ENCODE measurements at places on chromosomes 13 and 19. TPM values are rescaled to one million over a fixed set of nuclear protein-coding genes. Genes with fewer than 3 reads are reported as not detected.

GRCh38 chr13:114143806-114144605 lies 11.6 kb upstream of the RASA3 start:
- peak; percentile 72 for DNase-seq
- no peaks in the 10 kb centered on the region for H3K27me3 ChIP-seq
- no peak overlapping the region for H3K27ac ChIP-seq
- peaks cover 2% of the 10 kb centered on the region for H3K36me3 ChIP-seq

GRCh38 chr13:49319551-49319950 lies 71.8 kb downstream of the CDADC1 start:
- no peak overlapping the region for H3K4me3 ChIP-seq
- no peak overlapping the region for H3K27ac ChIP-seq
- peaks cover 12% of the 10 kb centered on the region for H3K4me1 ChIP-seq

GRCh38 chr19:35013041-35013819 lies 13.1 kb downstream of the GRAMD1A start:
- DNase-seq, result peak; percentile 85
- peaks cover 4% of the 10 kb centered on the region for H3K36me3 ChIP-seq
- H3K4me3 ChIP-seq, result peak overlapping the region; percentile 86
- no peaks in the 10 kb centered on the region for H3K27me3 ChIP-seq
- peaks cover 38% of the 10 kb centered on the region for H3K4me1 ChIP-seq

GRCh38 chr19:3499738-3500428 lies 591 bp downstream of the DOHH start:
- peak overlapping the region; percentile 97 for H3K27ac ChIP-seq
- peak overlapping the region; percentile 97 for H3K4me3 ChIP-seq
- peaks cover 28% of the 10 kb centered on the region for H3K4me1 ChIP-seq

GRCh38 chr13:48505597-48506091 lies 27.2 kb downstream of the RCBTB2 start:
- peak; percentile 56 for DNase-seq
- H3K27ac ChIP-seq, result peak overlapping the region; percentile 94
- peaks cover 33% of the 10 kb centered on the region for H3K4me1 ChIP-seq

DNA sequence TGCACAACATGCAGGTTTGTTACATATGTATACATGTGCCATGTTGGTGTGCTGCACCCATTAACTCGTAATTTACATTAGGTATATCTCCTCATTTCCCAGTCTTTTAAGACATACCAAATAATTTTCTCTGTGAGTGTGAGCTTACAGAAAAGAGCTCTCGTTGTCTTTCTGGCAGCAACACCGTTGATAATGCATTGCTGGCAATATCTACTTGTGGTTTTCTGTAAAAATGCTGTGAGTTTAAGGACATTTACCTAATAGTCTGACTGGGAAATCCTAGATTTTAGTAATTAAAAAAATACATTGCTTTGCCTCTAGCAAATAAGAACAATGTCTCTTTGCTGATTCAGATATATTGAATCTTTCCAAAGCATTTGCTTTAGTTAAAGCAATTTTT lies 8.4 kb downstream of the IGFL3 start:
- H3K27ac ChIP-seq, result no peak overlapping the region
- H3K4me3 ChIP-seq, result no peak overlapping the region
- no peaks in the 10 kb centered on the region for H3K4me1 ChIP-seq
- DNase-seq, result no peak
- peaks cover 72% of the 10 kb centered on the region for H3K27me3 ChIP-seq

DNA sequence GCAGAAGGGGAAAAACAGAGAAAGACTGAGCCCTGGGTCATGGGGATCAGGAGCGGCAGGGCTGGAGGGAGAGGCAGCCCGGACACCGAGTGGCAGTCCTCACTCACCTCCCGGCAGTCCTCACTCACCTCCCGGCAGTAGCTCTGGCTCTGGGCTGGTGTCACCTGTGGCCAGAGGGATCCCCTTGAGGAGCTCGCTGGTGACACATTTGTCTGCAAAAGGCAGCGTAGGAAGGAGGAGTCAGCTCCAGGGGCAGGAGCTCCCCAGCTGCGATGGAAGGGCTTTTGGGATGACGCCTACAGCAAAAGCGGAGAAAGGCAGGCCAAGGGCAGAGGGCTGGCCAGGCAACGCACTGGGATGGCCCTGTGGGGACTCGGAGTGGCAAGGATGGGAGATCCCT lies 739 bp downstream of the EIF3G start:
- H3K36me3 ChIP-seq, result peaks cover 34% of the 10 kb centered on the region
- peak overlapping the region; percentile 96 for H3K4me3 ChIP-seq
- H3K27me3 ChIP-seq, result no peaks in the 10 kb centered on the region
- H3K4me1 ChIP-seq, result peaks cover 44% of the 10 kb centered on the region
- H3K27ac ChIP-seq, result peak overlapping the region; percentile 94

DNA sequence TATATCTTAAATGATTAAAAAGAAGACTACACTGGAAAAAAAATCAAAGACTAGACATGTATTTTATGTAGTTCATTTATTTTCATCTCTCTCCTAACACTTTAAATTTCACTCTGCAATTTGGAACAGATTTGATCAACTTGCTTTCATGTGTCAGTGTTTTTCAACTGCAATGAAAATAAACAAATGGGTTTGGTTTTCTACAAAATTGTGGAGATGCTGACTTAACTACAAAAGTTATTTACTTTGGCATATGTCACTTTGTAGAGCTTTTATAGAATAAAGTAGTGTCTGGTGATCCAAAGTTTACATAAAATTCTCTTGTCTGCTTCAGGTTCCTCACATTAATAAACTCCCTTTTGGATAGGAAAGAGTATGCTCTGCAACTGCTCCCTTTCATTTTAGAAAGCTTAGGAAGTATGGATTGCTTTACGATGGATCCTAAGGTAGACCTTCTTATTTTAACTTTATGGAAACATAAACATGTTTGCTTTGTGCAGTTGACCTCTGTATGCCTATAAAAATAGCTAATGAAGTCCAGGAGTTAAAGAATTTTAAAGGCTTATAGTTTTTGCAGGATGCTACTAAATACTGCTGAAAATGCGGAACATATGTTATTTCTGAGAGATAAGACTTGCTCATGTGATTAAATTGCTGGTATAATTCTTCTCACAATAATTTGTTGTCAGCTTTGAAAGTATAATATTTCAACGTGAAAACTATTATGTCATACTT lies 815.9 kb downstream of the PCDH9 start:
- no peaks in the 10 kb centered on the region for H3K27me3 ChIP-seq
- no peak overlapping the region for H3K27ac ChIP-seq
- no peaks in the 10 kb centered on the region for H3K4me1 ChIP-seq
- no peak overlapping the region for H3K4me3 ChIP-seq

- H3K4me3 ChIP-seq, result no peak overlapping the region
- peaks cover 20% of the 10 kb centered on the region for H3K4me1 ChIP-seq
- no peak overlapping the region for H3K27ac ChIP-seq
These were observed 175.5 kb upstream of the SERP2 start for GRCh38 chr13:44197791-44198770.

DNA sequence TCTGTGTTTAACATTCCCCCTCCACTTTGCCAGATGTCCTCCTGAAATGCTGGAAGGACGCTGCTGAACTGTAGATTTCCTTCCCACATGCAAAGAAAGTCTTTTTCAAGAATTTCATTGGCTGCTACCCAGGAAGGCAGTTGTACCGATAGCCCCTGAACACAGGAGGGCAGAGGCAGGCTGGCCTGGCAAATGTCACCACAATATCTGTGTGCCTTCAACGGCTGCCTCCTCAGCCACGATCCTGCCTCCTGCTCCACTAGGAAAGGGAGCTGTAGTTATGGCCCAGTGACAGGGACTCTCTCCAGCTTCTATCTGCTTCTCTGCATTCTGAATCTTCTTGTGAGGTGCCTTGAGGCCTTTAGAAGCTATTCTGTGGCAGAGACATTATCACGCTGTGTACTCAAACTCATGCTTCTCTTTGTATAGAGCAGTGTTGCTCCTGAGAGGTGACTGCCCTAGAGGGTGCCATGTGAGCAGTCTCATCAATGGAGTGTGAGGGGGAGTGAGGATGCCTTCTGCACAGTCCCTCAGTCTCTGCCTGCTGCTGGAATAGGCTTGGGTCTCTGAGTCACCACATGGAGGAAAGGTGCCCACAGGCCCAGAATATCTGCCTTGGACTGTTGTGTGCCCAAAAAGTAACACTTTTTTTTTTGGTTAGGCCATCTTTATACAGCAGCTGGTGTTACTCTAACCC lies 279.8 kb downstream of the DNAJC15 start:
- no peak overlapping the region for H3K4me3 ChIP-seq
- H3K27me3 ChIP-seq, result peaks cover 2% of the 10 kb centered on the region
- no peak for DNase-seq
- H3K36me3 ChIP-seq, result no peaks in the 10 kb centered on the region
- no peak overlapping the region for H3K27ac ChIP-seq
- no peaks in the 10 kb centered on the region for H3K4me1 ChIP-seq

TICAM1 gene
- polyA plus RNA-seq, result 3.3 TPM

GRCh38 chr19:15587663-15588062 lies 27.4 kb upstream of the CYP4F8 start:
- peaks cover 43% of the 10 kb centered on the region for H3K27me3 ChIP-seq
- no peaks in the 10 kb centered on the region for H3K4me1 ChIP-seq
- no peaks in the 10 kb centered on the region for H3K36me3 ChIP-seq
- no peak for DNase-seq
- no peak overlapping the region for H3K4me3 ChIP-seq

NPHS1 gene
- not detected for polyA plus RNA-seq

DNA sequence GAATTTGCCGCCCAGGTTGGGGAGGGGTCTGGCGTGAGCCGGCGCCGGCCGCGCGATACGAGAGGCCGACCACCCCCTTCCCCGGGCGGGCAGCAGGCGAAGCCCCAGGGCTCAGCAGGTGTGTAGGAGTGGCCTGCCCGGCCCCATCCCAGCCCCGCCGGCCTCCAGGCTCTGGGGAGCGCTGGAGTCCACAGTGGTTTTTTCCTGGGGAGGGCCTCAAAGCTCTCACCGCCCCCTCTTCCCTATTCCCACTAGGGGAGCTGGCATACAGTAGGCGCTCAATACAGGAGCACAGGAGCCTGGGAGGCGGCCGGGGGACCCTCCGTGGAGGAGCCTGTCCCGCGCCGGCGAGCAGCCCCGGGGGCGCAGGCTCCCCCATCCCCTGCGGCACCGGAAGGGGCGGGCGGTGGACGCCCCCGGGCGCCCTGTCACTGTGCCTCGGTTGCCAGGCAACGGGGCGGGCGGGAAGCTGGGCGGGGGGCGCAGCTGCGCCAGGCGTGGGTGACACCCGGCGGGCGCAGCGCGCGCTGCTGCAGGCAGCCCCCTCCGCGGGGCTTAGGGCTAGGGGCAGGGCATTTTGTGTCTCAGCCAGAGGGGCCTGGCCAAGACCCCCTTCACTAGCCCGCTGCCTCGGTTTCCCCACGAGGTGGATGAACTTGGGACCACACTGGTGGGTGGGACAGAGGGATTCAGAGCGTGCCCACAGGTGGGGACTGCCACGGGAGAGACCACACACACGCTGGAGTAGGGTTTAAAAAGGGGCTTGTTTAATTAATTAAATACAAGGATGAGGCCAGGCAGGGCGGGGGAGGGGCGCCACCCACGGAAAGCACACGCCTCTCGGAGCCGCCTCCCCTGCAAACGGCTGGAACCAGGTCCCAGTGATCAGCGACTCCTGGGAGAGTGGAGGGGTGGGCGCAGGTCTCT lies 3.6 kb upstream of the REXO1 start:
- no peaks in the 10 kb centered on the region for H3K36me3 ChIP-seq
- H3K4me3 ChIP-seq, result peak overlapping the region; percentile 72
- no peaks in the 10 kb centered on the region for H3K27me3 ChIP-seq

DNA sequence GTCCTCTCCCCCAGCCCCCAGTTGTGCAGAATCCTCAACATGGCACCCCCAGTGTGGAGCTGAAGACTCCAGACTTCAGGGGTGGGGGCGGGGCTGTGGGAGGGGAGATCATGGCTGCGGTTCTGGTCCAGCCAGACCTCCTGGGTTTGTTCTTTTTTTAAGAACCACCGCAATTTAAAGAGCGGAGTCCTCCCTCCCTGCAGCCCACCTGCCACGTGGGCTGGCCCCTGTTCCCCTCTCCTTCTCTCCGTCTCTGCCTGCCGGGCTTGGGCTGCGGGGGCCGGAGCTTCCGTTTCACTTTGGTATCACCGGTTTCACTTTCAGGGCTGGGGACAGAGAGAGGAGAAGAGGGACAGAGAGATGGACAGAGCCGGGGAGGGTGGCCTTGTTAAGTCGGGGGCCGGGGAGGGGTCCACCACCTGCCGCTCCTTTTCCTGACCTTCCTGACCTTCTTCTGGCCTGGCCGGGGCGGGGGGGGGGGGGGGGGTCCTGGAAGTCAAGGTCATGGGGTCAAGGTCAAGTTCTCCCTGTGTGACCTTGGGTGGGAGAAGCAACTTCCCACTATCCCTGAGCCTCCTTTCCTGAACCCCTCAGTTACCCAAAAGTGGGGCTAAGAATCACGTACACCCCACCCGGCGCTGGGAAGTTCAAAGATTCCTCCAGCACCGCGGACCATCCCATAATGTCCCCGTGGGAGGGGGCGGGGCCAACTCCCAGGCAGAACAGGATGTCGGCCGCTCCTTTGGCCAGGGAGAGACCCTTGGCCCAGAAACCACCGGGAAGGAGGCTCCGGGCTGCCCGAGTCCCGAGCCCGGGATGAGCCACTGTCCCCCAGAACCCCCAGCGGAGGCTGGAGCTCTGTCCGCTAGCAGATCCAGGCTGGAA lies 11.3 kb upstream of the ZBTB7A start:
- peaks cover 5% of the 10 kb centered on the region for H3K4me1 ChIP-seq
- no peaks in the 10 kb centered on the region for H3K36me3 ChIP-seq
- peak overlapping the region; percentile 94 for H3K27ac ChIP-seq
- no peaks in the 10 kb centered on the region for H3K27me3 ChIP-seq
- peak; percentile 42 for DNase-seq

ZNF253 gene
- 8.9 TPM for polyA plus RNA-seq

GRCh38 chr13:94390881-94391280 lies 88.6 kb downstream of the DCT start:
- no peak overlapping the region for H3K4me3 ChIP-seq
- no peak overlapping the region for H3K27ac ChIP-seq
- no peaks in the 10 kb centered on the region for H3K27me3 ChIP-seq
- peaks cover 12% of the 10 kb centered on the region for H3K4me1 ChIP-seq
- no peaks in the 10 kb centered on the region for H3K36me3 ChIP-seq
- DNase-seq, result no peak

HPN gene
- not detected for polyA plus RNA-seq

VSTM1 gene
- not detected for polyA plus RNA-seq

DNA sequence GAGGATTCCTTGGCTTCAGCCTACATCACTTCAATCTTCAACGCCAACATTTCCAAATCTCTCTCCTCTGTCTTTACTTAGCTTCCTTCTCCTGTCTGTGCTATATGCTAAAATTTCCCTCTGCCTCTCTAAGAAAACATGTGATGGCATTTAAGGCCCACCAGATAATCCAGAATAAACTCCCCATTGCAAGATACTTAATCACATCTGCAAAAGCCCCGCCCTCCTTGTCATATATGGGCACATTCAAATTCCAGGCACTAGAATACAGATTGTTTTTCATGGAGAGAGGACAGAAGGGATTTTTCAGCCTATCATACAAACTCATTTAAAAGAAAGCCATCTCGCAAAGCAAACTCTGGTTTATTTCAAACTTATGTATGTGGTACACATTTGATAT lies 16.2 kb downstream of the ARGLU1 start:
- DNase-seq, result no peak
- H3K36me3 ChIP-seq, result peaks cover 91% of the 10 kb centered on the region
- no peak overlapping the region for H3K27ac ChIP-seq
- H3K27me3 ChIP-seq, result no peaks in the 10 kb centered on the region
- H3K4me3 ChIP-seq, result no peak overlapping the region

Data from naive thymus-derived CD8-positive, alpha-beta T cell (primary cell).